Sciatic nerve (tissue), 2 donors: ENCODE measurements at places on chromosomes 3 and 15. TPM values are rescaled to one million over a fixed set of nuclear protein-coding genes. Genes with fewer than 3 reads are reported as not detected.

GRCh38 chr3:151156618-151157216, 46.3 kb downstream of the GPR171 start:
- DNase-seq: no peak

DNA sequence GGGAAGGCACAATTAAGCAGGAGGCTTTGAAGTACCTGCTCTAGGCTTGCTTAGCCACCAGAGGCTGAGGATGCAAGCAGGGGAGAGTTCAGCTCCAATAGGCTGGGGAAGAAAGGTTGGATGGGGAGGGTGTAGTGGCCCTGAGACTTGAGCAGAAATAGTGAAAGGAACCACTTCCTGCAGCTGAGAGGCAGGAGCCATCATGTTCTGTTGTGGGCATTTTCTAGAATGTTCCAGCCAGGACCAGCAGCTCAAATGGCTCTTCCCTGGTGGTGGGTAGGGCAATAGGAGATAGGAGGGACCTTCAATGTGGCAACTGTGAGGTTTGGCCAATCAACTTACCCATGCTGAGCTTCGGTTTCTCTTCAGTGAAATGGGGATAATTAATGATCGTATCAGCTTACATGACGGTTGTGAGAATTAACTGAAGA, 79.1 kb upstream of the CGNL1 start:
- no peak for DNase-seq

DNA sequence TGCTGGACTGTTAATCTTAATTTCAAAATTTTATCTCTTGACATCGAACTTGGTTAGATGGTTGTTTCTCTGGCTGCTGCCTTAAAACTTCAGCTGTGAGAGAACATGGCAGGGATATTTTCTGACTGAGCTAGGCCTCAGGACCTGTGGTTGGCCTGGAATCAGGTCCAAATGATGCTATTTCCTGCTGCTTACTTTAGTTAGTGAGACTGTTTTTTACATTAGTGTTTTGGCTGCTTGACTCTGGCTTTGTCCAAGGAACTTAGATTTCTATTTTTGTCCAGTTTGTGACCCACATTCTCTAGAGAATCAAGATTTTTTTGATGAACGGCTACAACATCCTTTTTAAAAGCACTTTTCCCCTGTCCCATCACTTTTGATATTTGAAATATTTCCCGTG, 497.9 kb upstream of the SGO1 start:
- no peak for DNase-seq

DNA sequence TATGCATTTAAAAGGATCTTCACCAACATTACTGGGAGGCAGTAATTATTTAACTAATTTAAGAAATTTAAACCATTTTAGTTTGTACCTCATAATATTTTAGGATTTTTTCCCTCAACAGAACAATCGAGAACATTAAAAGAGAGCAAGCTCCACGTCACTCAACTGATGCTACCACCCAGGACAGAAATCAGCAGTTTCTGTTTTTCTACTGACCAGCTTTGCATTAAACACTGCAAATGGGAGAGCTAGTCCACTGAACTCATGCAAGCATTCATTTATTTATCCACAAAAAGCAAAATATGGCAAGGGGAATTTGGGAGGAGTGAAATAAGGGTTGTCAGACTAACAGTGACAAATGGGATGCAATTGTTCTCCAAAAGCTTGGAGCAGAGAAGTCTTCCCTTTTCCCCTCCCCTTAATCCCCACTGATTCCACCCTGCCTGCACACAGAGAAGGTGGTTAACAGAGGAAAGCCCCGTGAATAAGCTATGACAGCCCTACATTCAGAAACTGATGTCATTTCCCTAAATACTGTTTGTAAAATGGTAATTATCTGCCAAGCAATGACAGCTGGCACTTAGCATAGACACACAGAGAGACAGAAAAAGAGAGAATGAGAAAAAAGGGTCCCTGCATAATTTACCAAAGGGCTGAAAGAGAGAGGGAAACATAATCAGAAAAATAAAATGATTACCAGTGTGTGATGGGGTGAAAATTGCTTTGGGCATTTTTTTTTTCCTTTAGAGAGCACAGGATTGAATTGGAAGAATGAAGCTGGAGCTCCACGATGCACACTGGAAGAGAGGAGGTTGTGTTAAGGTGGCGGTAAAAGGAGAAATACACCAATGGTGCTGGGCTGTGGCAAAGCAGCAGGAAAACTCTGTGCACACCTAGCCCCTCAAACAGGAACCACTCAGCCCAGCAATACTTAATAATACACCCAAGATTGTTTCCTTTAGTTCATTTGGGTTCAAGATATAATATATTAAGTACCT, 777.4 kb downstream of the TUSC7 start:
- no peak for DNase-seq

DNA sequence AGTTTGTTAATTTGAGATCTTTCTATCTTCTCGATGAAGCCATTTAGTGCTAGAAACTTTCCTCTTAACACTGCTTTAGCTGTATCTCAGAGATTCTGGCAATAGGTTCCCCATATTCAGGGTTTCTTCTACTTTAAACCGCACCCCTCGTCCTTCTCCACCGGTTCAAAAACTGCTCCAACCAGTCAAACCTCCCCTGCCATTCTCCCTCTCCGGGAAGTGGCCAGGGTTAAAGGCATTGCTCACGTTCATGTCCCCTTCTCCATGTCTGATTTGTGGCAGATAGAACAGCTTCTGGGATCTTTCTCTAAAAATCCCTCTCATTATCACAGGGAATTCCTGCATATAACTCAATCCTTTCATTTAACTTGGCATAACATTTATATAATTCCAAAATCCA, 14.4 kb downstream of the ALDH1L1 start:
- DNase-seq: no peak

DNA sequence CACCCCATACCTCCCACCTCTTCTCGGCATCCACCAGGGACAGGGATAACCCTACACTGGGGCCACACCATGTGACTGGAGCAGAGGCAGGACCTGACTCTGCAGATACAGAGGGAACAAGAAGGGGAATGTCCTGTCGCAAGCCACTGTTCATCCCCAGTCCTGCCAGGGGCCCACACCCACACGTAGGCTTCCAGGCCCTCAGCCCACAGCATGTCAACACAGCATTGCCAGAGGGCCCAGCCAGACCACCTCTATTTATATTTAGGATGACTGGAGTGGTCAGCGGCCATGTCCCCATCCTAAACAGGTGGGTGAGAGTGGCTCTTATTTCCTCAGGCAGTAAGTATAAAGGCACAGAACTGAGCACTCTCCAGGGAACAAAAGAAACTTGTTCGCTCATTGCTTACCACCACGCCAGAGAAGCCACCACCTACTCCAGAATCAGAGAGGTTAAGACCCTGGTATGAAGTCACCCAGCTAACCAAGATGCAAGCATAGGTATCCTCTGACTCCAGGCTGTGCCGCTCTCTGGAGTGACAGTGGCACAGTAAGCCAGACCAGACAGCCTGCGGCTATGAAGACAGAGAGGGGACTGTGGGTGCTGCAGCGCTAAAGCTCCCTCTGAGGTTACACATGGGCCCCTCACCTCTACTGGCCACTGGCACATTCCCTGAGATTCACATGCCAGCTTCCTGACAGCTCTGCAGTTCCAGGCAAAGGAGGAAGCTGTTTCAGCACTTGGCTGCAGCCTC, 67.9 kb downstream of the LRIG1 start:
- peak; percentile 37 for DNase-seq

DNA sequence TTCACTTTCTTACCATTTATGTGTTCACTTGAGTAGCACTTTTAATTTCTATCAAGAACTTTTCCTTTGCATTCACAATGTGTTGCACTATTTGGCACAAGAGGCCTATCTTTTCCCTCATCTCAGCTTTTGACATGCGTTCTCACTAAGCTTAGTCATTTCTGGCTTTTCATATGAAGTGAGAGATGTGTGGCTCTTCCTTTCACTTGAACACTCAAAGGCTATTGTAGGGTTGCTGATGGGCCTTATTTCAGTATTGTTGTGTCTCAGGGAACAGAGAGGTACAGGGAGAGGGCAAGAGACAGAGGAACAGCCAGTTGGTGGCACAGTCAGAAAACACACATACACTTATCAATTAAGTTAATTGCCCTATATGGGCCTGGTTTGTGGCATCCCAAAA, 127.4 kb upstream of the MLF1 start:
- no peak for DNase-seq

DNA sequence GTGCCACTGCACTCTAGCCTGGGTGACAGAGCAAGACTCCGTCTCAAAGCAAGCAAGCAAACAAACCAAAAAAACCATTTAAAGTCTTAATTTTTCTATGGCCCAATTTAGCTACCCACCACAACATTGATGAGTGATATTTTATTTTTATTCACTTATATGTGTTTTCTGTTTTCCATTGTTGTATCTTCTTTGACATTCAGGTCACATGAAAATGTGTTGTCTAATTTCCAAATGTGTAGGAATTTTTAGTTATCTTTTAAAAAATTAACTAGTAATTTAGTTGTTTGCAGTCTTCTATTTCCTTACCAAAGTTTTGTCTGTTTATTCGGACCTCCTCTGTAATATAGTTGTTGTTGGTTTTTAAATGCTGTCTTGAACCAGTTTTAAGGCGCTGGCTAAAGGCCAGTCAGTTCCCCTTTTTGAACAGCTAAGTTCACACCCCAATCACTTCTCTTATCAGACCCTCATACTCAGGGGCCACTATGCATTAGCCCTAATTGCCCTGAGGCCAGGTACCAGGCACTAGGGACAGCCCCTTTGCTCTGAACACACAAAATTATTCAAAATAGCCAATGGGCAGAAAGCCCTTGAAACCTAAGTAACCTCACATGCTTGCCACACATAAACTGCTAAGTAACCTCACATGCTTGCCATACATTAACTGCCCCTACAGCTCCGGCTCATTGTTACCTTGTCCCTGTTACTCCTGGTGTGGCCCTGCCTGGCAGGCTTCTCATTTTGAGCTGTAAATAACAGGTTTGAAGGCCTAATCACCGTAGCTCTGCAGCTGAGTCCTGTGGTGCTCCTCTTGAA, 4.3 kb upstream of the CCR4 start:
- no peak for DNase-seq

DNA sequence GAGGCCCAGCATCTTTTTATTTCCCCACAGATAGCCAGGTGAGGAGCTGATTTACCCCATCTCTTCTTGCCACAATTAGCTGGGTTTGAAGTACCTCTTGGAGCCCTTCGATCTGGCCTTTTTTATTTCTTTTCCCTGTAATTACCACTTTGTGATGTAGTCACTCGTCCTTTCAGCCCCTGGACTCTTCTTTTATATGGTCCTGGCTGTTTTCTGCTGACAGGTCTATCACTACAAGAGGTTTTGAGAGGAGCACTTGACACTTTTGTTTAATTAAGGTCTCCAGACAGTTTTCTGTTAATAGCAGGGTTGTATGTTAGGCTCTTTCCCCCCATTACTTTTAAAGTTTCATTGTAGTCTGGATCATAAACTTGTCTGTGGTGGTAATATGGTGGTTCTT, 11.8 kb downstream of the ATXN7 start:
- DNase-seq: no peak

GRCh38 chr3:194165271-194166018, 29.5 kb downstream of the HES1 start:
- no peak for DNase-seq

GRCh38 chr3:46483825-46484224, 14.0 kb upstream of the RTP3 start:
- DNase-seq: no peak

DNA sequence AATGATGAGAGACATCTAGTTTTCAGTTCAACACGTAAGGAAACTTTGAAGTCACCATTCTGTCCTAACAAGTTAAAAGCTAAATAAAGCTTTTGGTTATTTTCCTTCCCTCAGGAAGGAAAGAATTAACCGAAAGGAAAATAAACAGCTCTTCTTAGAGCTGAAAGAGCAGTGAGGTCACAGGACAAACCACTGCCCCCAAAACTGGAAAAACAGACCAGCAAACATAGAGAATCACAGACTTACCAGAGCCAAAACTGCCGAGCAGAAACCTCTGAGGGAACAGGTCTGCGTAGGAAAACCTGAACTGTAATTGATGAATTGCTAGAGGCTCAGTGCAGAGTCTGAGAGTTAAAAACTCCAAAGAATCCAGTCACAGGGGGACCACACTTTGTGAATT, 14.7 kb downstream of the USP50 start:
- no peak for DNase-seq

DNA sequence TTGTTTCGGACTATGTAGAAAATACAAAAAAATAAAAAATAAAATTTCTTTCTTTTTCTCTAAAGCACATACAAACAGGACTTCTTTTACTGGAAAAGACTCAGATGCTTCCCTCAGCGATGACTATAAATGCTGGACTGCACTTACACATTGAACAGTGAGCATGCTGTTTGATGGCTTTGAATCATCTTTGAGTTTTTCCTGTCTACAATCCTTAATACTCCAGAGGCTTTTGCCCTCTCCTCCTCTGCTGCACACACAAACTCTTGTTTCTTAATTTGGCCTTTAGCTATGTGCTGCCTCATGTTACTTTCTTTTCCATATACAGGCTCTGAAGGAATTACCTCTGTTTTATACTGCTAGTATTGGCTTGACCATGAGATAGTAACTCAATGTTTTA, 575.1 kb downstream of the EPHA3 start:
- DNase-seq: no peak

- DNase-seq: no peak
Observed at GRCh38 chr3:54045061-54045815, 77.1 kb upstream of the CACNA2D3 start.

GRCh38 chr3:45010811-45011333, 15.2 kb upstream of the CLEC3B start:
- no peak for DNase-seq

DNA sequence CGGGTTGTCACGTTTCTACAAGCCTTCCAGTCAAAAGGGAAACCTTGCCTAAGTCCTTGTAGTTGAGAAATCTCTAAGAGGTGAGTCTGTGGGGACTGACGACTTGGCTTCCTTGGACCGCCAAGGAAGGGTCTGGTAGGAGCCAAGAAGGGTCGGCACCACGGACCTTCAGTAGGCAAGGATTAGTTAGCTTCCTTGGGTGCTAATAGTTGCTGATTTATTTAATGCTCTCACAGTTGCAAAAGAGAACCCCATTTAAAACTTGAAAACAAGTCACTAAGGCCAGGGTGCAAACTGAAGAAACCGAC, 361 bp upstream of the LCMT2 start:
- no peak for DNase-seq

GRCh38 chr3:114213292-114213626, 24.1 kb downstream of the ZNF80 start:
- DNase-seq: no peak

GRCh38 chr3:3705090-3705775, 94.0 kb upstream of the LRRN1 start:
- DNase-seq: peak; percentile 60

GRCh38 chr3:68919000-68919399, 13.3 kb downstream of the TAFA4 start:
- no peak for DNase-seq

DNA sequence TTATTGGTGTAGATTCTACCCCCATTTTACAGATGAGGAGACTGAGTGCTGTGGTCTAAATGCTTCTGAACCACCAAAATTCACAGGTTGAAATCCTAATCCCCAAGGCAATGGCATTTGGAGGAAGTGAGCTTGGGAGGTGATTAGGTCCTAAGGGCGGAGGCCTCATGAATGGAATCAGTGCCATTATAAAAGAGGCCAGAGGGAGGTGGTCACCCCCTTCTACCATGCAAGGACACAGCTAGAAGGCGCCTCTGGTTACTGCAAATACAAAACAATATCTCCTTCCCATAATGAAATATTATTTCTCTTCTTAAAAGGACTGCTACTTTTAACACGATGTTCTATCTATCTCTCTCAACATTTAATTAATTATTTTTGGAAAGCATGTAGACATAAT, 223.5 kb downstream of the NEK10 start:
- no peak for DNase-seq

The CNTN6 gene
- 0.67 TPM for total RNA-seq

The RAD51 gene
- total RNA-seq: 0.53 TPM

The EPHB3 gene
- total RNA-seq: 15.2 TPM

The TSC22D2 gene
- total RNA-seq: 30.6 TPM
